PC-9 (cell line): ENCODE measurements at places on chromosomes 2 and 18. TPM values are rescaled to one million over a fixed set of nuclear protein-coding genes. Genes with fewer than 3 reads are reported as not detected.

Gene DNAH6
- not detected in 2 replicates for total RNA-seq

Gene EPB41L3
- total RNA-seq, result not detected in 2 replicates

Gene CDH20
- not detected in 2 replicates for total RNA-seq

Gene NBAS
- total RNA-seq, result 28.8 and 28.9 TPM in 2 replicates

Gene KLF7
- 12.5 and 20.0 TPM in 2 replicates for total RNA-seq

Gene ADGRF3
- total RNA-seq, result 0.38 and 0.48 TPM in 2 replicates

Gene EIF2AK3
- 8.8 and 12.1 TPM in 2 replicates for total RNA-seq

Gene HOXD3
- total RNA-seq, result not detected in 2 replicates

Gene RBMS1
- total RNA-seq, result 50.7 and 65.1 TPM in 2 replicates

Gene NT5DC4
- total RNA-seq, result 6.1 and 6.5 TPM in 2 replicates

Gene TPO
- total RNA-seq, result not detected in 2 replicates

Gene CD226
- 0.13 TPM in 2 replicates for total RNA-seq

Gene POTEI
- total RNA-seq, result not detected in 2 replicates

Gene CNTNAP5
- not detected in 2 replicates for total RNA-seq

Gene ERFE
- 9.7 and 18.3 TPM in 2 replicates for total RNA-seq

Gene PLEKHM3
- total RNA-seq, result 7.7 and 8.4 TPM in 2 replicates

Gene UGT1A4
- 73.6 and 93.0 TPM in 2 replicates for total RNA-seq

Gene PRKD3
- total RNA-seq, result 27.1 and 27.5 TPM in 2 replicates

Gene REL
- 12.5 and 13.3 TPM in 2 replicates for total RNA-seq

Gene NAT8
- not detected in 2 replicates for total RNA-seq

Gene IL36B
- not detected in 2 replicates for total RNA-seq

Gene GCC2
- 33.3 and 49.1 TPM in 2 replicates for total RNA-seq

Gene MYO3B
- 5.3 and 6.7 TPM in 2 replicates for total RNA-seq

Gene DCAF17
- 22.0 and 22.1 TPM in 2 replicates for total RNA-seq

Gene G6PC2
- total RNA-seq, result not detected in 2 replicates

Gene SULT1C2
- total RNA-seq, result 2.1 and 3.0 TPM in 2 replicates

Gene VIT
- not detected in 2 replicates for total RNA-seq

Gene CCDC68
- 2.7 and 2.9 TPM in 2 replicates for total RNA-seq
